ENCODE measurements at places on chromosomes 3 and 15.

DNA sequence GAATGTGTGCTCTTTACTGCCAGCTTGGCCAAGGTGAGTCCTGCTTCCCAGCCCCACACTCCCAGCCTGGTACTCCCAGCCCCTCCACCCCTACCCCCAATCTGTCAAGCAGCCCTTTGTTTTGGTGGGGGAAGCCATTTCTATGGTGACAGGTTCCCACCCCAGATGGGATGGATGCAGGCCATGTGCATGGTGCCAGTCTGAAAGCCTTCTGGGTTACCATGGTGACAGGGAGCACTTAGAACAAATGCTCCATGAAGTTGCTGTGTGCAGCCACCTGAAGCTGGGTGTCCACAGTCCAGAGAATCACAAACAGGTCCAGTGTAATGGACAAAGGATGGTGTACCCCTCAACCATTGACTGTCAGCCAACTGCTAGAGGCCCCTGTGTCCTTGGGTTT, 19.1 kb upstream of the VILL start:
- DNase-seq = no peak

- peak; percentile 39 for DNase-seq
These were observed 79.3 kb downstream of the SLC7A14 start for GRCh38 chr3:170506556-170506955.

DNA sequence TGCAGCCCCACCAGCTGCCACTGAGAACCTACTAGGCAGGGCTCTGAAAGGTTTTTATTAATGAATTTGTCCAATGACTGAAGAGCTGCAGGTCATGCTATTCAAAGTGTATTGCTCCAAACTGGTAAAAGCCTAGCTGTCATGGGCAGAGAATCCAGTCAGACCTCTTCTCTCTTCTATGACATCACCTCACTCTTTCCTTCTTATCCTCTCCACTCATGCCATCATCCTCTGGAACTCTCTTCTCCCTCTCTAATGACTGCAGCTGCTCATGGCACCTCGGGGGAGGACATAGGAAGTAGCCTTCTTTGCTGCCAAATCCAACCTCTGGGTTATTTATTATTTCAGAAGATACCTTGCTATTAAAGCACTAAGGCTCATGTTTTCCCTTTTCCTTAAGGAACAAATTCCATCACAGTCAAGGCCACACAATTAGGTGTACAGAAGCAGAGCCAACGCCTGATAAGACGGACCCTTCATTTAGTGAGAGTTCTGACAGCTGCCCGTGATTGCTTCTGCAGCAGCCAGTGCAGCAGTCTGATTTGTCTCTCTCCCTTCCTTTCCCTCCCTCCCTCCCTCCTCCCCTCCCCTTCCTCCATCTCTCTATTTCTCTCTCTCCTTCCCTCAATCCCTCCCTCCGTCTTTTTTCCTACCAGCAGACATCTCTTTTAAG, 87.0 kb upstream of the ONECUT1 start:
- no peak for DNase-seq

DNA sequence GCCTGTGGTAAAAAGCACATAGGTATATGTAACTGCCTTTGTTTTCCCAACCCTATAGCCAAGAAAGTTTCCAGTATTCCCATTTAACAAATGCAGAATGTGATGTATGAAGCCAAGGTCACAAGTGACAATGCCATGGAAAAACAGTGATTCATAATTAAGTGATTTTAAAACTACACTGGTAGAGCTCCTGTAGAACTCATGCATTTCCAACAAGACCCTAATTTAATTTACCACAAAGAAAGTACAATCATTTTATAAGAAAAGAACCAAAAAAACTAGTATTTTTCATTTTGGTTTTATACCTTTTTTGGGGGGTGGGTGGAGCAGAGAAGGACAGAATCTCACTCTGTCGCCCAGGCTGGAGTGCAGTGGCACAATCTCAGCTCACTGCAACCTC, 82.0 kb downstream of the STAG1 start:
- no peak for DNase-seq

GRCh38 chr15:77738441-77739302, 106.0 kb upstream of the LINGO1 start:
- no peak for DNase-seq

DNA sequence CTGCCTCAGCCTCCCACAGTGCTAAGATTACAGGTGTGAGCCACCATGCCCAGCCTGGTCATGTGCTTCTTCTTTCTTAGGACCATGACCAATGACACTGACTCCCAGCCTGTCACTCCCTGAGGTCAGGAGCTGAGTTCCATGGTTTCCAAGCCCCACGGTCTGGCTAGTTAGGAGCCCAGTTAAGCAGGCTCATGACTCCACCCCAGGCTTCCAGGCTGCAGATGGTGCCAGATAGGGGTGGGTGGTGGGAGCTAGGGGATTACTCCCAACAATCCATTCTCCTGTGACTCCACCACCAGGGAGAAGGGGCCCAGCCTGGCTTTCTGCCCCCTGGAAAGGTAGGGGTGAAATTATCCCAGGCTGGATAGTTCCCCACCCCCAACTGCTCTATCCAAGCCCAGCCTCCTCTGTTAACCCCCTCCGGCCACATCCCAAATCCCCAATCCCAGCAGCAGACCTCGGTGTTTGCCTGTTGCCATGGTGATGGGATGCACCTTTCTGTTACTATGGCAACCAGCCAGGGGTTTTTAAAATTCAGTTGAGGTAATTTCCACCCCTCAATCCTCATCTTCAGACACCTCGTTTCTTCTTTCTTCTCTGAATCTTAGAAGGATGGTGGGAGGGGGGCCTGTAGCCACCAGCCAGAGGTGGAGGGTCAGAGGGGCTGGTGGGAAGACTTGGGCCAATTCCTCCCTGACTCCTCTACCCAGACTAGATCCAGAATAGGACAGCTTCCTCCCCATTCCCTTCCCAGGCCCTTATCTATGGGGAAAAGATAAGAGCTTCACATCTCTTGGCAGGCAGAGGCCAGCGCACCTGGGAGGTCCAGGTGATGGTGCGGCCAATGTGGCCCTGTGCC, 22.5 kb upstream of the SEMA3F start:
- DNase-seq = no peak

- peak; percentile 55 for DNase-seq
These were observed 33.9 kb upstream of the TBC1D23 start for GRCh38 chr3:100226712-100227429.

- DNase-seq = no peak
These were observed 16.4 kb downstream of the ARRDC4 start for GRCh38 chr15:97976766-97977503.

- peak; percentile 48 for DNase-seq
These were observed 5.6 kb downstream of the ZBED2 start for GRCh38 chr3:111589303-111590142.

DNA sequence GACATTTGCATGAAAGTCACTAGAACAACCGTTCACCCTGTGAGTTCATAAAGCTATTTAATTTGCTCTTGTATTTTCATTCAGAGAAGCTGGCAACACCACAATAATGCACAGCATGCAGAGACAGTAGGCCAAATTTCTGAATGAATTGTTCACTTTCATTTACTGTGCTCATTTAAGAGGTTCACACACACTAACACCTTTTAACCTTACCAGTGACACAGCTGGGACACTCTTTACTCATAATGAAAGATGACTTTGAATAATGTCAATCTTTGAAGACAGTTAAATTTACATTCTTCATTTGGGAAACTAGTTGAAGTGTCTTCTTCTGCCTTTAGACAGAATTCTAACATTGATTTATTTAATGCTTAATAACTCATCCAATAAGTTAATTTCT, 95.7 kb downstream of the ROBO1 start:
- no peak for DNase-seq

GRCh38 chr15:90173372-90173771, 27.8 kb upstream of the SEMA4B start:
- DNase-seq = no peak

- DNase-seq = no peak
These were observed 229.4 kb upstream of the CTNNB1 start for GRCh38 chr3:40969756-40970466.

- DNase-seq = no peak
These were observed 20.3 kb downstream of the UBP1 start for GRCh38 chr3:33419948-33420347.

- DNase-seq = peak; percentile 91
These were observed 7.3 kb downstream of the CCDC71 start for GRCh38 chr3:49158792-49159191.

DNA sequence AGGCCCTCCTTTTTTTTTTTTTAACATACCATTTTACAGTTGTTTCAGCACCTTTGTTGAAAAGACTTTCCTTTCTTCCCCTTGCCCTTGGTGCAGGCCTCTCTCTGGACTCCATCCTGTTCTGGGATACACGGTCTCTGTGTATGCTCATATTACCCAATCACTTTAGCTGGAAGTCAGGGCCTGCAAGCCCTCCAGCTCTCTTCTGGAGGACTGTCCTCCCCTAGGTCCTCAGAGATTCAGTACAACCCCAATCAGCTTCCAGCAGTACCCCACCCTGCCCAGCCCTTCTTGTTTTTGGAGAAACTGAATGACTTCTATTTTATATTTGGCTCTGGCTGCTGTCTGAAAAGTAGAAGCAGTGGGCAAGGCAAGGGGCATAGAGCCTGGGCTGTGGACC, 270.8 kb downstream of the KLF13 start:
- no peak for DNase-seq
